ENCODE measurements at places on chromosomes 3 and 15.
A peak's percentile ranks its signal among the peaks of the same experiment; 100 is the strongest.

- no peak for DNase-seq
Observed at GRCh38 chr3:114092151-114093015, 35.8 kb downstream of the QTRT2 start.

DNA sequence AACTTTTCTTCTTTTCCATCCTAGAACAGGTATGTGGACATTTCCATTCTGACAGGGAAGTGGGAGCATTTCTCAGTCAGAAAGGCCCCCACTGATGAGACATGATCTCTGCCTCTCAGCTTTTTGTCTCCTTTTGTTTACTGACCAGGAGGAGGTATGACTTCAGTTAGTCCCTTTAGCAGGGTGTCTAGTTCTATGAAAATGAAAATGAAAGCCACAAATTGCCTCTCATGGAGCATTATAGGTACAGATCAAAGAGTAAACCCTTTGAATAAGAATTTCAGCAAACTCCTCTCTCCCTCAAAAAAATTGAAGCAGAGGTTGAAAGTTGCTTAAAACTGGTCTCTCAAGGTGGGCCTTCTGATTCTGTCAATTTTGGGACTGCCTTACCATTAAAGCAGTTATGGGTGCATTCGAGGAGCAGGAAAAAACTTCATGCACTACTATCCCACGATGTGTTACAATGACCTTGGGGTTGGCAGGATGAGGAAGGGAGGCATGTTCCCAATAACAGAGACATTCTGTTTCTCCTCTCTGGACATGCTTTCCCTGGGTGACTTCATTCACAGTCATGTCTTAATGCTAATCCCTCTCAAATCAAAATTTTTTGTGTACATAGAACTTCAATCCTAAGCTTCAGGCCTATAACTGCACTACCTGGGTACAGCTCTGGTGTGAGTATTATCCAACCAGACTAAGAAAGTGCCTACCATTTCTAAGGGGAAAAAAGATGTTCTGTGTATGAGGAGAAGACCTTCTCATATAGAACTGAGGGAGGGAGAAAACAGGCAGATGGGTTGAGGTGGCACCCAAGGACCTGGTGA is 50.6 kb upstream of the TBC1D23 start:
- no peak for DNase-seq

- DNase-seq, result no peak
Observed at GRCh38 chr15:80199366-80199765, 46.6 kb downstream of the FAH start.

DNA sequence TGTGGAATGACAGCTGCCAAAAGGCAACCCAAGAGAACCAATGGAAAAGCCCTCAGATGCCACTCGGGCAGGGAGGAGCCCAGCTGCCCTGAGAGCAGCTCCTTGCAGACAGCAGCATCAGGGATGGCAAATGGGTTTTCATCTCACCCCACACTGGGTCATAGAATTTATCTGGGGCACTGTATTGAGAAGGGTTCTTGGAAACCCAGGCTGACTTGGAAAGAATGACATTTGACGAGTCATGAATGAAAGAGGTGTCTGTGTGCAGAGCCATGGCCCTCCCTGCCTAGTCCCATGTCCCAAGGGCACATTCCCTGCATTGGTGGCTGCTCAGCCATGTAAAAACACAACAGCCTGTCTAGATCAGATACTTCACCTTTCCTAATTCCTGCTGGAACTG is 157.9 kb upstream of the BHLHE40 start:
- no peak for DNase-seq

GRCh38 chr15:59436774-59437141 is 1.2 kb upstream of the FAM81A start:
- DNase-seq, result no peak

GRCh38 chr3:152443212-152444023 is 174.7 kb downstream of the MBNL1 start:
- no peak for DNase-seq

DNA sequence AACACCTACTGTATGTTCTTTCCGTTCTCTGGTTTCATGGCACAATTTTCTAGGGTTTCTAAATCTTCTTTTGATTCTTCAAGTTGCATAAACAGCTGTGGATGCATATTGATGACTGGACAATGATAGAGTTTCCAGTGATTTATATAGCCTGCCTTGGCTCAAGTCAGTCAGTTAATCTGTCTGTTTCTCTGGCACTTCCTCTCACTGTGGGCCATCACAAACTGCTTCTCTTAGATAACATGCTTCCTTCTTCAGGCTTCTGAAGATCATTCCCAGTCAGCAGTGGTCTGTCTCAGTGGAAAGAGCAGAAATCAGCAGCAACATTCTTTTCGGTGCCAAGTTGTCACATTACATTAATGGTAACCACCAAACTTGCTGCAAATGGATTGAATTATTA is 207.2 kb downstream of the RYR3 start:
- no peak for DNase-seq

GRCh38 chr3:32435911-32436815 is 44.5 kb downstream of the CMTM7 start:
- DNase-seq, result no peak

DNA sequence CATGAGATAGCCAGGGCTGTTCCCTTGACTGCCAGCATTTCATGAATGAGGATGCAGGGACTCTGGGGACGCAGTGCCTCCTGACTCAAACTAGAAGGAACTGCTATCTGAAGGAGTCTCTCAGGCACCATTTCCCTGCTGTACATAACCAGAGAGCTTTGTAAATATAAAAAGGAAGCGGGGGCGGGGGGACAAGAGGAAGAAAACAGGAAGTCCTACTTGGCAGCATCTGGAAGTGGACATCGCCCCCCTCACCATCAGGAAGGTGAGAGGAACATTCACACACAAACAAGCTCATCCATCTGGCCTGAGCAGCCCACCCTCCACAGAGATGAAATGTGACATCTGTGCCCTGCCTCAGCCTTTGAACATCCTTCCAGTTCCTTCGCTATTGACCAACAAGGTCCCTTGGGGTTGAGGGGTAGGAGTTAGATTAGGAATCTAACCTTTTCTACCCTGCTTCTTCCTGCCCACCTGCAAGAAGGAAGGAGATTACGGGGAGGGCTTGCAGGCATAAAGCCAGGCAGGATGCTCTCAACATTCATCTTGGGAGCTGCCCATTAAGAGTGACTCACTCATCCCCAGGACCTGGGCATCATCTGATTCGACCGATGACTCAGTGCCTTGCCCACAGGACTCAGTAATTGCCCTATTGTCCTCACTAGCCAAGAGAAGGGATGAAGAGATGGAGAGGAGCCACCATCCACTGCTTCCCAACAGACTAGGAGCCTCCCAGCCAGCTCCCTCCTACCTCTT is 31.9 kb downstream of the SH3BP5 start:
- no peak for DNase-seq

DNA sequence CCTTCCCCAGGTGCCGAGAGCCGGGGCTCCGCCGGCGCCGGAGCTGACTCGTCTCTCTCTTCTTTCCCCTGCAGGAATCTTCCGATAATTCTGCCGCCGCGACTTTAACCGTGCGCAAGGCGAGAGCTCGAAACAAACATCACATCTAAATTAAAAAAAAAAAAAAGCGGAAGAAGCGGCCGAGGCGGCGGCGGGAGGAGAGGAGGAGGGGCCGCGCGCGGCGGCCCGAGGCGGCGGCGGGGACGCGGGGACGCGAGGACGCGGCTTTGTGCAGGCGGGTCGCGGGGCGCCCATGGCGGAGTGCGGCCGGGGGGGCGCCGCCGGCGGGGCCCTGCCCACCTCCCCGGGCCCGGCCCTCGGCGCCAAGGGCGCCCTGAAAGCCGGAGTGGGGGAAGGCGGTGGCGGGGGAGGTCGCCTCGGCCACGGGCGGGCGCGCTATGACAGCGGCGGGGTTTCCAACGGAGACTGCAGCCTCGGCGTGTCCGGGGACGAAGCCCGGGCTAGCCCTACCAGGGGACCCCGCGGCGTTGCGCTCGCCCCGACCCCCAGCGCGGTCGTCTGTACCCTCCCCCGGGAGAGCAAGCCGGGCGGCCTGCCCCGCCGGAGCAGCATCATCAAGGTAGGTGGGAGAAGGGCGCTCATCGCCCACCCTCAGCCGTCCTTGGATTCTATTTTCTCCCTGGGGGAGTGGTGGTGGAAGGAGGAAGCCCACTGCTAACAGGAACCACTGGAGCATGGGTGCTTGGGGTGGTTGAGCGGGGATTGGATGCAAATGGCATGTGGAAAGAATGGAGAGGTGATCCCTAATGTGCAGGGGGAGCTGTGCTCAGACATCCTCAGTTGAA is at the start of gene PLCL2:
Gene PLCL2 (plus strand): TSS at position 208 of the 845 bp plus-strand sequence. CDS start 85 bp downstream, at position 293.
- DNase-seq, result peak; percentile 6

Measured in SHP77 (cell line).